Peyer's patch (tissue), 4 donors: ENCODE measurements at places on chromosomes 1 and 21.

GRCh38 chr1:2381741-2382620 lies 9.4 kb downstream of the MORN1 start:
- DNase-seq = peak; percentile 72

DNA sequence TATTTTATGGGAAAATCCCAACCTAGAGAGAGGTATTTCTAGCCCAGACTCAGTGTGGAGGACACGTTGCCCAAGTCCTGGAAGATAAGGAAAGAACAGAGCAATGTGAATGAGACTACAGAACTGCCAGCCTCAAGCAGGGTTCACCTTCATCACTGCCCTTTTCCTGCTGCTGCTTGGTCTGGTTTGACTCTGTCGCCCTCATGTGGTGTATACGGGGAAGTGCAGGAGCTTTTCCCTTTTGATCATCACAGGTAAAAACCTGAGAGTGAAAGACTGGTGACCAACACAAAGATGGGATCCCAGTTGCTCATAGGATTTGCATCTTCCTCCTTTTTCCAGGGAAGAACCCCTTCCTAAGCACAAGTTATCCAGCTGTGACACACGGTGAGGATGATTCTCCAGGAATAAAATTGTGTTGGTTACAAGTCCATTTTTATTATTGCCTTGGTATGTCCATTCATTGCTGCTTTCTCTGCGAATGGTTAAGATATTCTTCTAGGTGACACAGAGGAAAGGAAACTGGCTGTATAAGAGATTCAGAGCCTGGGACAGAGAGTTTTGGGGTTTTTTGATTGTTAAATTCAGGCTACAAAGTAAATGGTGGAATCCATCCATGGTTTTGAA lies 89.5 kb upstream of the CD53 start:
- DNase-seq = no peak

DNA sequence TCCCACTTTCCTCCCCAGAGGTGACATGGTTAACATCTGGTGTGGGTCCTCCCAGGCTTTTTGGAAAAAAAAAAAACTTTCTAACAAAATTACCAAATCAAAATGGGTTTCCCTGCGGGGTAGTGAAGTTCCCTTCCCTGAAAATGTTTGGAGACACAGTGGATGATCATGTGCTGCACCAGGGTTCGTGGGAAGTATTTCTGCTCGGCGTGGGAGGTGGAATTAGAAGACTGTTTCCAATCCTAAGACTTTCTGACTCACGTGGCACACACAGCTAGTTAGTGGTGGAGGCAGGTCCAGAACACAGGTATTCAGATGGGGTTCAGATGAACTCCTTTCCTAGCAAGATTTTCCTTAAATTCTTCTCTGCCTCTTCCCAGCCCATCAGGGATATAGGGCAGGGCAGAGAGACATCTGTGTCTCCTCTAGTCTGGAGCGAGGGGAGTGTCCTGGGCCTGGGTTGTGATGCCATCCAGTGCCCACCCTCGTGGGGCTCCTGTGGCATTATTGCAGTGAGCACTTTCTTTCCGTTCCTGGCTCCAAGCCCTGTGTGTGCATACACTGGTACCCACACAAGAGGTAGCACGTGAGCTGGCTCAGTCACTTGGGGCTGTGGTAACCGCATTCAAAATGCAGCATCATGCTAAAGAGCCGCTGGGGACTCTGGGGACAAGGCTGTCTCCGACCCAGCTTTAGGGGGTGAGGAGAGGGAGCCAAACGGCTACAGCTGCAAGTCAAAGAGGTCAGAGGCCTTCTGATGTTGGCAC lies 27.5 kb downstream of the KCNC4 start:
- peak; percentile 26 for DNase-seq

GRCh38 chr1:197438010-197438790 lies 170.1 kb downstream of the CRB1 start:
- DNase-seq = no peak

DNA sequence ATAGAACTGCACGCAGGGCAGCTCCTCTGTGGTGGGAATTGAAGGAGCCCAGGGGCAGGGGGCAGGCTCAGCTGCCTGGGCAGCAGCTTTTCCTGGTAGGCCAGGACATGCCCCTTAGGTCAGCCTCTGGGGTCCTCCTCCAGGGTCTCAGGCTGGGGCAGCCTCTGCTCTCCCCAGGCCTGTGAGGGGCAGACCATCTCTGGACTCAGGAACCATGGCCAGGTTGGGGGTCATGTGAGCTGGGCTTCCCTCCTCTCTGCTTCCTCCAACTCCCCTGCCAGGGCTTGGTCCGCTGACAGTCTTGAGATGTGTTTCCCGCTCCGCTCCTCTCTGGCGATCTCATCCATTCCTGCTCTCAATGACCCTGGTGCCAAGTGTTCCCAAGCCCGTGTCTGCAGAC lies 5.7 kb downstream of the C1orf210 start:
- no peak for DNase-seq

GRCh38 chr1:19877821-19878636 lies 4.2 kb upstream of the OTUD3 start:
- no peak for DNase-seq

DNA sequence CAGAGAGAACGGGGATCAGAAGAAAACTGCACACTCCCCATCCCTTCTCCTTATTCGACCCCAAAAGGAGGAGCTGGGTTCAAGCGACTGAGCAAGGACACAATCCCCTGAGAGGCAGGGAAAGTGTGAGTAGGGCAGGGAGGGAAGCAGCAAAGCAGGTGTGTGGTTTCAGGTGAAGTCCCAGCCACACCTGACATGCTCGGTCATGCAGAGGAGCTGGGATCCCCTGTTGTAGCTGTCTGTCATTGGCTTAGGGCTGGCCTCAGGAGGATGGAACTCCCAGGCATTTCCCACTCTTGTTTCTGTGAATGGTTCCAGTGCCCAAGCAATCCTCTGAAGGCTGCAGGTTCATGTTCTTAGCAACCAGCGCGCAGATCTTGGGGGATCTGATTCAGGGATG lies 150.7 kb downstream of the DSCAM start:
- no peak for DNase-seq

DNA sequence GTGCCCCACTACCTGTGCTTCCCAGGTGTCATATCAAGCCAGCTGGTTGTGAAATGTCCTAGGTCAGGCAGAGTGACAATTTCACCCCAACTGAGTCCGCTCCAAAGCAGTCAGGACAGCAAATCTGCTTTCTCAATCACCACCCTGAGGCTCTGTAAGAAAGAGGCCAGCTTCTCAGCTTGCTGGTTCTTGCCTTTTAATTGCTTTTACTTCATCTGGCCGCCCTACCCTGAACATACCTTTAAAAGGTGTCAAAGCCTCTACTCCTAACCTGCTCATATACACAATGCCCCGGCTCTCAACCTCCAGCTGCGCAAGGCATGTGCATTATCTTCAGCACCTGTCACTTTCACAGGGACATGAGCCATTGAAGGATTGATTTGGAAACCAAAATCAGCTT lies 581.6 kb downstream of the NPHP4 start:
- no peak for DNase-seq

DNA sequence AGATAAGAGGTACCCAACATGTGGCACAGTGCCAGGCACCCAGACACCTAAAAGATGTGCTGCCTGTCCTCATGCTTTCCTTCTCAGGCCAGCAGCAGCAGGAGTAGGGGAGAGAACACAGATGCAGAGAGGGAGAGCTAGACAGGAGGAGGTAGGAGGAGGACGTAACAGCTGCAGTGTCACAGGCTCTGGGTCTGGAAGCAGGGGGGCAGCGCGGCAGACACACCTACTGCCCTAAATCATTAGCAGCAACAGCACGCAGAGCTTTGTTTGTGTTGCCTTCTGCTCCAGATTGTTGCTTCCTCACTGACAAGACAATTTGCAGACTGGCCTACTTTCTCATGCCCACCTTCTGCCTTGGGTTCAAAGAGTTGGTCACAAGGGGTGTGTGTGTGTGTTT lies 196.7 kb upstream of the DAB1 start:
- DNase-seq = no peak

GRCh38 chr1:10646347-10646861 lies 150.0 kb downstream of the CASZ1 start:
- DNase-seq = peak; percentile 55

GRCh38 chr1:103120981-103121380 lies 12.7 kb upstream of the COL11A1 start:
- DNase-seq = no peak

DNA sequence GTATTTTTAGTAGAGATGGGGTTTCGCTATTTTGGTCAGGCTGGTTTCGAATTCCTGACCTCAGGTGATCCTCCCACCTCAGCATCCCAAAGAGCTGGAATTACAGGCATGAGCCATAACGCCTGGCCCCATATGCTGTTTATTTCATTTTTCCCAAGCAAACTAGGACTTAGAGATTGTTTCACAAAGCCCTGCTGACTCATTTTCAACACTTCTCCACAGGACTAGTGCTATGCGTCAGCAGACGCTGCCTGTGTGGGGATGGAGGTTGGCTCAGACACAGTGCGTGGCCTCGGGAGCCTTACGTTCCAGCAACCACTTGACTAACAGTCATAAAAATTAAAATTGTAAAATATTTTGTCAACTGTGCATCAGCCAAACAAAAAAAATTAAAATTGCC lies 22.7 kb downstream of the PKNOX1 start:
- DNase-seq = no peak

DNA sequence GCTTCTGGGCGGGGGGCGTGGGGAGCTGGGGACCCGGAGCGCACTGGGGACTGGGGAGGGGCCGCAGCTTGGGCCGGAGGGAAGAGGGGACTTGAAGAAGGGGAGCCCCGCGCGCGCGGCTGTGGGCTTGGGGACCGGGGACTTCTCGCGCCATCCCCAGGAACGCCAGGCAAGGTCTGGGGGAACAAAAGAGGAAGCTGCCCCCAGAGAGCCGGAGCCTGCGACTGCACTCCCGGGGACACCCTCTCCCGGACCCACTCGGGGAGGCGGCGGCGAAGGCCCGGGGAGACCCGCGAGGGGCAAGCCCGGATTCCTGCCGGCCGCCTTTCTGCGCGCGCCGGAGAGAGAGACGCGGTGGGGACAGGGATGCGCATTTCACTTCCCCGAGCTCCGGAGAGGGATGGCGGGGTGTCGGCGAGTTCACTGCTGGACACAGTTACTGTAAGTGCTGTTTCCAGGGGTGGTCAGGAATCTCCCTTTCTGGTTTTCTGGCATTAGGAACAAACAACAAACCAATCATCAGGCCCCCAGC lies 732 bp downstream of the ABCG1 start:
- DNase-seq = peak; percentile 69

GRCh38 chr1:43942411-43942810 lies 4.3 kb upstream of the IPO13 start:
- DNase-seq = no peak

- no peak for DNase-seq
These were observed 8.4 kb upstream of the SLC37A1 start for GRCh38 chr21:42505090-42505726.

GRCh38 chr1:2595812-2596529 lies 9.4 kb downstream of the PRXL2B start:
- DNase-seq = no peak

DNA sequence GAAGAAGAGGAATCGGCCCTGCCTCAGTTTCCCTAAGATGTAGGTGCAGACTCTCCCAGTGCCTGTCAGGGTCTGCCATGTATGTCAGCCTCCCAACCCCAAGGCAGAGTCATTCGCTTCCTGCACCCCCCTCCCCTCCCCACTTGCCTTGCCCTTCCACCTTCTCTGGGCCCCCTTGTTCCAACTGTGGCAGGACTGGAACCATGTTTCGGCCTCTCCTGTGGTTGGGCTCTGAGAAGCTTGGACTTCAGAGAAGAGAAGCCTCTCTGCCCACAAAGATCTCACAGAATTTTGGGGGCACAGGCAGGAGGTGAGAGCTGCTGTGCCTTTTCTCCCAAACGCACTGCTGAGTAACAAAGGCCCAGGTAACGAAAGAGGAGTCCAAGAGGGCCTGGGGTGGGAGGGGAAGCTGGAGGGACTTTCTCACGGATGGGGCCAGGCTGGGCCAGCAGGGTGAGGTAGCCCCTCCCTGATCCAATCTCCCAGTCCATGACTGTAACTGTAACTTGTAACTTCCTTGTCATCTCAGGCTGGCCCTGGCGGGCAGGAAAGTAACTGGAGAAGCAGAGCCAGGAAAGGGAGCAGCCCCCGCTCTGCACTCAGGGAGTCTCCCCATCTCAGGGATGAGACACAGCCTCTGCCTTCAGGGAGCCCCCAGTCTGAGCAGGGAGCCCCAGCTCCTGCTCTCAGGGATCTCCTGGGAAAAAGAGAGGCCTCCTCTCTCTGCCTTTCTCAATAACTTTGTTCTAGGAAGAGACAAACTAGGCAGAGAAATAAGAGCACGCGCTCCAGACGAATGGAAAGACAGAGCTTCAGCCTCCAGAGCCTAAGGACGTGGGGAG lies 11.3 kb downstream of the CRABP2 start:
- DNase-seq = no peak
